ENCODE measurements at places on chromosomes 12 and 14.
A peak's percentile ranks its signal among the peaks of the same experiment; 100 is the strongest.

- no peak for DNase-seq
Measured at GRCh38 chr14:37625597-37626595, 30.5 kb downstream of the TTC6 start.

DNA sequence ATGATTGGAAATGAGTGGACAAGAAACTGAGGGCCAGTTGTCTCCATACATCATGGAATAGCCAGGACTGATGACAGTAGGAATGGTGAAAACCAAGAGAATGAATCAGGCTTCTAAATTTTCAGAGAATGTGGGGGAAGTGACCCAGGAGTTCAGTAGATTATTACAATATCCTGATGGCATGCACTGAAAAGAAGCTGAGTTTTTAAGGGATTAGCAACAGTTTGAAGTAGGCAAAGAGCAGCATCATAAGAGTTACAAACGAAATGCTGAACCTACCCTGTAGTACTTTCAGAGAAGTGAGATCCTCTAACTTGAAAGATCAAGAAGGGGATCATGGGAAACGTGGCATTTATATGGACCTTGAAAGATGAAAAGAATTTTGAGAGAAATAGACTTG lies 13.2 kb downstream of the SLC2A14 start:
- no peak for DNase-seq

DNA sequence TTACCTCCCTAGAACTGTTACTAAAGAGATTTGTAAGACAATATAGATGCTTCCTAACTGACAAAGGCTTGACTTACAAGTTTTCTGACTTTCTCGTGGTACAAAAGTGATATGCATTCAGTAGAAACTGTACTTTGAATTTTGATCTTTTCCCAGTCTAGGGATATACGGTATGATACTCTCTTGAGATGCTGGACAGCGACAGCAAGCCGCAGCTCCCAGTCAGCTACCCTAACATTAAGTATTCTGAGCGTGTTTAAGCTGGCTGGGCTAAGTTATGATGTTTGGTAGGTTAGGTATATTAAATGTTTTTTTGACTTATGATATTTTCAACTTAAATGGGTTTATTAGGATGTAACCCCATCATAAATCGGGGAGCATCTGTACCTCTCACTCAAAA lies 55.2 kb upstream of the CDKL1 start:
- no peak for DNase-seq

GRCh38 chr12:55780685-55781084 lies 36.8 kb downstream of the SARNP start:
- DNase-seq: no peak

DNA sequence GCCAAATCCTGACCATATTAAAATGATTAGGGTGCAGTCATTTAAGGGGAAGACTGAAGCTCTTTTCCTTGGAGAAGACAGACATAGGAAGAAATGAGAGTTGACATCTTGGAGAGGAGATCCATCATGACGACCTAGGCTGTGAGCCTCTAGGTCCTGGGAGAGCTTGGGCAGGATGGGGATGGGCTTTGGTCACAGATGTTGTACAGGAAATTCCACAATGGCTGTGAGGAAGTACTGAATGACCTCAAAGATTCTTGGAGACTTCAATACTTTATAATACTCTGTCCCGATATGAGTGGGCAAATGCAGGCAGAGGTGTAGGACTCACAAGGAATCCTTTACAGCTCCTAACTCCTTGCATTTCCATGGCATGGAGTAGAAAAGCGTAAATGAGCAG lies 204.9 kb upstream of the FRMD6 start:
- DNase-seq: no peak

GRCh38 chr14:99394602-99395156 lies 86.0 kb downstream of the SETD3 start:
- no peak for DNase-seq

- no peak for DNase-seq
Measured at GRCh38 chr12:24681570-24681969, 267.3 kb downstream of the BCAT1 start.

GRCh38 chr14:95442016-95442632 lies 74.3 kb downstream of the SYNE3 start:
- no peak for DNase-seq

DNA sequence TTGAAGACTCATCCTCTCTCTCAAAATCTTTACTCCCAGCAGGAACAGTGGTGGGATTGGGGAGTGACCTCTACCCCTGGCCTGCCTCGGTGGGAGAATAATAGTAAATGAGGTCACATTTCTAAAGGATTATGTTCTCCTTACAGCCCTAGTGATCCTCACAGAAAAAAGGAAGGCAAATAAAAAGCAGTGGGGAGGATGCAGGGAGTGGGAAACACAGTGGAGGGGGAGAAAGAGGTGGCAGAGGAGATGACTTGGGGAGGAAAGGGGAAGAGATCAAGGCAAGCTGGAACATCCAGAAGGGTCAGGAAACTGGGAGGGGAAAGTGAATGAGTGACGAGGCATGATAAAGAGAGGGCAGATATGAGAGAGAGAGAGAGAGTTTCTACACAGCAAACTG lies 8.3 kb upstream of the SYNDIG1L start:
- DNase-seq: no peak

GRCh38 chr12:124412646-124413015 lies 117.7 kb downstream of the RFLNA start:
- no peak for DNase-seq

- no peak for DNase-seq
Measured at GRCh38 chr14:104304451-104305351, 166.3 kb downstream of the KIF26A start.

- DNase-seq: peak; percentile 55
Measured at GRCh38 chr14:20455355-20456300, 602 bp downstream of the APEX1 start.

- DNase-seq: no peak
Measured at GRCh38 chr12:62915204-62915529, 19.8 kb downstream of the PPM1H start.

DNA sequence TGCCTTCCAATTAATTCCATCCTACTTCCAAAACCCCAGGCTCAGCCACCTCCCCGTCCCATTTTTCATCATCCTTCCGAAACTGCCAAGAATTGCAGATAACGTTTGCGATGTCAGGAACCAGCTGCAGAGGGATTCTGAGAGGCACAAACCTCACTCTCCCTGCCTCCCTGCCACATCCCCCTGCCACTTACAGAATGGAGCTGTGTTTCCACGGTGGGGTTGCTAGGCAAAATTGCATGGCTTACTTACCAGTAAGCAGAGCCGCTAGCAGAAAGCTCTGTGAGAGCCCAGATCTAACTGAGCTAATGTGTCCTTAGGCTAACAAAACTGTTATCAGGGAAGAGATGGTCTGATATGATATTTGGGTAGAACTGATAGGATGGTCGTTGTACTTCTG lies 127.4 kb downstream of the KCNK10 start:
- no peak for DNase-seq

DNA sequence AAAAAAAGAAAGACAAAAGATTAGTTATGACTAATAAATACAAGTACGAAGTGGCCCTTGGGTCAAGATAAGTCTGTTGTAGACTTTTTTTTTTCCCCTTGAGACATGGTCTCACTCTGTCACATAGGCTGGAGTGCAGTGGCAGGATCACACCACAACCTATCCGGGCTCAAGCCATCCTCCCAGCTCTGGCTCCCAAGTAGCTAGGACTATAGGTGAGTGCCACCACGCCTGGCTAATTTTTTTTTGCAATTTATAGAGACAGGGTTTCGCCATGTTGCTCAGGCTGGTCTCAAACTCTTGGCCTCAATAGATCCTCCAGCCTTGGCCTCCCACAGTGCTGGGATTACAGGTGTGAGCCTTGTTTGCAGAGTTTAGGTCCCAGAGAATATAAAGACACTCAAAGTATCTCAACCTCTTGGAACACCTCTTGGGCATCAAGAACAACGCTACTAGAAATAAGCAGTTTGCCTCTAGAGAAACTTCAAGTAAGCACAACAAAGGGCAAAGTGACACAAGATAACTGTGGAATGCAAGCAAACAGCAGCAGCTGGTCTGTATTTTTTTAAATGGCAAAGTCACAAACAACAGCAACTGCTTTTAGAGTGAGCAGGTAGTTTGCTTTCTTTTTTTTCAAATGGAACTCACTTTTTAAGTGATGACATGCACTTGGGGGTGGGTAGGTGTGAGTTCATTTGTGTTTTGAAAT lies 3.9 kb upstream of the MDM2 start:
- DNase-seq: no peak

GRCh38 chr12:132162508-132163031 lies 18.3 kb downstream of the NOC4L start:
- DNase-seq: no peak

- DNase-seq: no peak
Measured at GRCh38 chr14:77140359-77141213, 1.0 kb downstream of the ZDHHC22 start.

DNA sequence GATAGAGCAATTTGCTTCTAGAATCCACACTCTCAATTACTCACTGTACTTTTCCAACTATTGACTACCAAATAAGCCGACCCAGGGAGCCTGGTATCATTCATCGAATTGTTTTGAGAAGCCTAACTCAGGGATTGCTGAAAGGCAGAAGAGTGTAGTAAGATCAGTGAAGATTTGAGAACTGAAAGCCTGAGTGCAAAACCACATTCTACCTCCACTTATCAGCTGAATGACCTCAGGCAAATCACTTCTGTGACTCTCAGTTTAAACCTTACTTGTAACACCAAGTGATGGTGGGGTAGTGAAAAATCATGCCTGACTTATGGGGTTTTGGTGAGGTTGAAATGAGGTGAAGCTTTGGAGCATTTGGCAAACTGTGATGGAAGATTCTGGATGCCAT lies 126.1 kb upstream of the MAX start:
- DNase-seq: no peak

GRCh38 chr14:64912261-64912660 lies 2.0 kb upstream of the CHURC1 start:
- no peak for DNase-seq

DNA sequence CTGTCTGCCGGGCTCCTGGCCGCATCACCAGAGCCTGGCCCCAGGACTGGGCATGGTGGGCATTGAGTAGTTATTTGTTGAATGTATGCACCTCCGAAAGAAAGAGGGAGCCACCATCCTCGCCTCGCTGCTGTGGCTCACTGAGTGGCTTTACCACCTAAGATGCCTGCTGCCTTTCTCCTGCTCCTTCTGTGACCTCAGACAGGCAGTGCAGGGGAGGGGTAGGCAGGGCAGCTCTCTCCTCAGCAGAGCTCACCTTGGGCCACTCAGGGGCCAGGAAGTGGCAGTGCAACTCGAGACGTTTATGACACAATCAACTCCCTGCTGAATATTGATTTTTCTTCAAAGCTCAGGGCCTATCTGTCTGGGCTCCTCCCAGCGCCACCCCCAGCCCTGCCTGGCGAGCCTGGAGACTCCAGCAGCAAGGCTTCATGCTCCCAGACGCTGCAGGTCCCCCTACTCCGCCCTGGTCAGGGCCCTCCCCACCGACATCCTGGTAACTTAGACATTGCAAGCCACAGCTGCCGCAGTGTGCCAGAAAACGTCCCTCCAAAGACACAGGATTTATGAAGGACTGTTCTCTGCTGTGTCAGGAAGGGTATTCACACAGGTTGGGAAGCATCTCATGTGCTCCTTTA lies 84.3 kb upstream of the DIO3 start:
- no peak for DNase-seq

GRCh38 chr12:45076417-45077026 lies 25.6 kb upstream of the DBX2 start:
- no peak for DNase-seq

DNA sequence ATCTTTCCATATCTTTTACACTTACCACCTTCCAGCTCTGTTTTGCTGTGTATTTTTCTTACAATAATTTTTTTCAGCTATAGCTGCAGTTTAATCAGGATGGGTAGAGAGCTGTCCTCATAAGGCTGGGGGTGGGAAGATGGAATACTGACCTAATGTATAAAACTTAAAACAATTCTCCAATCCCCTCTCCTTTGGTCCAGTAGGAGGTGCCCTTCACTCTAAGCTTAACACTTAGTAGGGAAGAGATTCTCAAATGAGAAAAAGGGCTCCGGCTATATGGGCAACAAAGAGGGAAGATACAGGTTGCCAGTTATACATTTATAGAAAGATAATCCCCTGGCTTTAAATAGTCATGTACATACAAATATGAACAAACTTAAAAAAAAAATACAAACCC lies 2.8 kb downstream of the ORMDL2 start:
- DNase-seq: no peak

GRCh38 chr14:47917344-47917954 lies 242.0 kb upstream of the MDGA2 start:
- DNase-seq: no peak
